Right ventricle myocardium superior (tissue), 1 donor: ENCODE measurements at places on chromosomes 7 and 10.
A peak's percentile ranks its signal among the peaks of the same experiment; 100 is the strongest.

- DNase-seq, result no peak
Observed at GRCh38 chr7:141203586-141203985, 129.7 kb downstream of the TMEM178B start.

DNA sequence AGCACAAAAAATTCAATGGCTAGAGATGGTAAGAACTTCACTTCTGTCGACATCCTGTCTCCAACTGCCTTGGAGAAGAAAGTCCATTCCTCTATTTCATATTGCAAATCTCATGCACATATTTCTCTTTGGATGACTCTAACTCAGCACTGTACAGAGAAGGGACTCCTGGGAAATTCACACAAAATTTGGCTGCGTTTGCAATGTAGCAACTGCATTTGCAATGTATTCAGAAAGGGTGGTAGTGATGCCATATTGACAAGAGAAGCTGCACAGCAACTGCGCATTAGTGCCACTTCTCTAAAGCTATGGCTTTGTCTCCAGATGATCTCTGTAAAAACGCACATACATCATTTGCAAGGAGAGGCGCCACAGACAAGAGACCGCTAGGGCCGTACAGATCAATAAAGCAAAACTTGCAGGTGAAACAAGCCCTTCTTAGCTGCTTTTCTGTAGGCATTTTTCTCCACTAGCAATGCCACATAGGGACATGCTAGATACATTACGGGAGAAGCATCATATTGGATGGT, 389.5 kb downstream of the TCERG1L start:
- DNase-seq, result no peak

DNA sequence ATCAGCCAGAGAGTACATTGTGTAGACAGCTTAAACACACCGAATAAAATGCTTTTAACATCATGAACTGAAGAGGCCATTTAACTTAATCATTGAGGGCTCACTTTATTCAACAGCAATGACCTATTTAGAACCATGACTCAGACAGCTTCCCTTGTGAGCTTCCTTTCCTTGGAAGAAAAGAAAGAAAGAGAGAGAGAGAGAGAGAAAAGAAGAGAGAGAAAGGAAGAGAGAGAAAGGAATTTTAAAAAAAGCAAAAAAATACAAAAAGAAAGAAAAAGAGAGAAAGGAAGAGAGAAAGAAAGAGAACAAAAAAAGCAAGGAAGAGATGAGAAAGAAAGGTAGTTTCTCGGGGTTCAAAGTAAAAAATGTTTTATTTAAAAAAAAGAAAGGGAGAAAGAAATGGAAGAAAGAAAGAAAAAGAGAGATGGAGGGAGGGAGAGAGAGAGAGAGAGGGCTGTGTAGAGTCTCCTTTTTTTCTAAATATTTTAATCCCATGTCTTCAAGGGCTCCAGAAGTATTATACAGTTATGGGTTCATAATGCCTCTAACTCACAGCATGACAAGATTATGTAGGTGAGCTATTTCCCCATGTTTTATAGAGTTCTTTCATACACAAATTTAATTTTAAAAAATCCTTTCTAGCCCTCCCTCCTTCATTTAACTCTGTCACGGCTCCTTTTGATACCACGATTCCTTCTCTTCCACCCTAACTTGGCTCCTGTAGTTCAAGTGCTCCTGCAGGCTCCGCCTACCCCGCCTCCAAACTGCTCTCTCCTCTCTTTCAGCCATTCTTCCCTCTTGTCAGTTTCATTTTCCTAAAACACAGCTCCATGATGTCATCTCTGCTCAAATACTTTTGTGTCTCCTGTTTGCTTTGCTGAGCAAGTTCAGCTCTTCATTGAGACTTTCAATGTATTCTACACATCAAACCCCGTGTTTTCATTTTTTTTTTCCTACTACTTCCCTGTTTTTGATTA, 85.5 kb downstream of the PRTFDC1 start:
- peak; percentile 76 for DNase-seq

DNA sequence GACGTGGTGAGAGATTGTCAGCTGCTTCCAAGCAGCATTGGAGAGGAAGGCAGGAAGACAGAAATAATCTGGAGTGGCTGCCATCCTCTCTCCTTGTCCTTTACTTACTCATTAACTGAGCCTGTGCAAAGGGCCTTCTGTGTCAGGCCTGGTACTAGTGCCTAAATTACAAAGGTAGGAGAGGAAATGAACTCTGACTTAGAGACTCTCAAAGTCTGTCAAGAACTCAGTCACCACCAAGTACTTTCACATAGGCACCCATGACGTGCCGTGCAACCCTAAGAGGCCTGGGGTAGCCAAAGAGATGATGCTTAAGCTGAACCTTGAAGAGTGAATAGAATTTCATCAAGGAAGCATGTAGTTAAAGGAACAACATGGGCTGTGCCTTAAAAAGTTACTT, 866.9 kb downstream of the LRMDA start:
- DNase-seq, result no peak

GRCh38 chr7:105673367-105674084, 92.2 kb upstream of the EFCAB10 start:
- DNase-seq, result no peak

DNA sequence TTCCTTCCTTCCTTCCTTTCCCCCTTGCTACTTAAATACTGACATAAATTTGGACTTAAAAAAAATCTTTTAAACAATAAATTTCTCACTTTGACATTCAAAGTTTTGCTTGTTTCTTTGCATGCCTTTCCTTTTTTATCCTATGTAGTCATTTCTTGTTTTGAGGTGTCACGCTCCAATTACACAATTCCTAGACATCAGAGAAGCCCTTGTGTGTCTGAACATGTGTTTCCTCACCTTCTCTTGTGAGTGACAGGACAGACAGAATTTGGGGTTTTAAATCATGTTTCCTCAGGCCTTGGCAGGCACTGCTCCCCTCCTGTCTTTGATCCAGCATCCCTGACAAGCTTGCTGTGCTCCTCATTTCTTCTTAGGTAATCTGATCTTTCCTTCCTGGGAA, 91.3 kb downstream of the CYTH3 start:
- DNase-seq, result no peak

- no peak for DNase-seq
Observed at GRCh38 chr7:38198366-38198765, 20.3 kb downstream of the STARD3NL start.

DNA sequence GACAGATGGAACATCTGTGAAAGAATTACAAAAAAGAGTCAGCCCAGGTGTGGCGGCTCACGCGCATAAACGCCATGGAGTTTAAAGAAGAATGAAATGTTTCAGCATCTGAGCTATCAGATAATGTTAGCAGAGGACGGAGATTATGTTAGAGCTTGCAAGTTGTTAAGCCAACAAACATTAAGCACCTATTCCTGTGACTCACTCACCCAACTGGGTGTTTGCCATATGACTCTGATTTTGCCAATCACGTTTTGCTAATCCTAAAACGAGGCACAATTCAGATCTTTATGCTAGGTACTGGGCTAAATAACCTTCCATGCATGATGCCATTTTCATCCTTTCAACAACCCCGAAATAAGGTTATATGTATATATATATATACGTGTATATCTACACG, 29.0 kb upstream of the CCNY start:
- DNase-seq, result no peak

DNA sequence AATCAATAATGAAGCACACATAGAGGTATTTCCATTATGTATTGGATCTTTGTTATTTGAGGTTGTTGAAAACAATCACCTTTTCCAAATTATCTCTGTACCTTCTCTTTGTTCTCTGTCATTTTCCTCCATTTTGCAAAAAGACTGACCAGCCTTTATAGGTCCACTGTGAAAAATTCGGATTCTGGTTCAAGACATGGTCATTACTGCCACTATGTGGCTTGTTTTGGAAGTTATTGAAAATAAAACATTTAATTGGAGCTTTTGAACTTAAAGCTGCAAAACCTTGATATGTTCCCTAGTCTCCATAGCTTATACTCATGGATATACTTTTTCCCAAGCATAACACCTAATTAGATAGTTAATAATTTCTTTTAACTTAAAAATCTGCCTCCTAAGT, 1094.4 kb downstream of the NRG3 start:
- DNase-seq, result no peak

DNA sequence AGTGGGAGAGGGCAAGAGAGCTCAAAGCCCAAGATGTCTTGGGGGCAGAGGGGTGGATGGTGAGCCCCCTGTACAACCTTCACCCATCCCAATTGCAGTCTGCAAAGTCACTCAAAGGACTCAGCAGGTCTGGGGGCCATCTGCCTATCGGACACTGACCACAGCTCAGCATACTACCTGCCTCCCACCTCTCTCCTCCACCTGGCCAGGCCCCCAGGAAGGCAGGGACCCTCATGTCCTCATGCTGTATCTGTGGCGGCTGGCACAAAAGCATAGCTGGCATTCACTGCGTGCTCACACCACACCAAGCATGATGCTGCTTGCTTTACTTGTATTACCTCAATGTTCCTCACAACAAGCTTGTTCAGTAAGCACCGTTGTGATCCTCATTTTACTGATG, 16.2 kb upstream of the CRHR2 start:
- no peak for DNase-seq

- no peak for DNase-seq
Observed at GRCh38 chr10:74641659-74642058, 184.7 kb upstream of the KAT6B start.

DNA sequence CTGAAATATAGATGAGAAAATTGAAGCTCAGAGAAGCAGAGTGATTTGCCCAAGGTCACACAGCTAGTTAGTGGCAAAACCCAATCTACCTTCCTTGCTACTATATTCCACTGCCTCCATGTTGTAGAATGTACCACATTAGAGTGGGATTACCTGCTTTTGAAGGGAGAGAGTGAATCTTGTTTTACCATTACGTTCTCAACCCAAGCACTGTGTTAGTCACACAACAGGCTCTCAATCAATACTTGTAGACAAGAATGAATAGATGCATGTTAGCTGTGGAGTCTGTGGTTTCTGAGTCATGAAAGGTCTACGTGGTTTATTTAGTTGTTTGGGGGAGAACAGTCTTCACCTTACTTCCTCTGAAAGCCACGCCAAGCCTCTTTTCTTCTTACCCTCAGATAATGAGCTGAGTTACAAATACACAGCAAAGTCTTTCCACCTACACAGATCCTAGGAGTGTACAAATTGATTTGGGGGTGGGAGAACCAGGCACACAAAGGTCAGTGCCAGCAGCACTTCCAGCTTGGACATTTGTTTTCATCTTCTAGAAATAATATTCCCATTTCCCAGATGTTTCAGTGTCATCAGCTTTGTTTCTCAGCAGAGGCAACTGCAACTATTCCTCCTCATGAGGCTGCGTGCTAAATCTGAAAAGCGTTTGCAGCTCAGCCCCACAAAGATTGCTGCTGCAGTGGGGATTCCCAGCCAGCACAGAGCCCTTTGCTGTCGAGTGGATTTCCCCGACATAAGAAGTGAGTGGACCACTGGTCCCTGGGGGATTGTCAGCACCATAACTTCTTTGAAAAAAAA, 71.5 kb upstream of the ADO start:
- DNase-seq, result no peak

- DNase-seq, result no peak
Observed at GRCh38 chr10:124044143-124044862, 49.1 kb downstream of the CHST15 start.

GRCh38 chr10:17092986-17093803, 36.4 kb downstream of the CUBN start:
- no peak for DNase-seq

- peak; percentile 34 for DNase-seq
Observed at GRCh38 chr7:36840904-36841303, 116.6 kb upstream of the AOAH start.

GRCh38 chr10:121080281-121080891, 229.2 kb downstream of the WDR11 start:
- peak; percentile 61 for DNase-seq

DNA sequence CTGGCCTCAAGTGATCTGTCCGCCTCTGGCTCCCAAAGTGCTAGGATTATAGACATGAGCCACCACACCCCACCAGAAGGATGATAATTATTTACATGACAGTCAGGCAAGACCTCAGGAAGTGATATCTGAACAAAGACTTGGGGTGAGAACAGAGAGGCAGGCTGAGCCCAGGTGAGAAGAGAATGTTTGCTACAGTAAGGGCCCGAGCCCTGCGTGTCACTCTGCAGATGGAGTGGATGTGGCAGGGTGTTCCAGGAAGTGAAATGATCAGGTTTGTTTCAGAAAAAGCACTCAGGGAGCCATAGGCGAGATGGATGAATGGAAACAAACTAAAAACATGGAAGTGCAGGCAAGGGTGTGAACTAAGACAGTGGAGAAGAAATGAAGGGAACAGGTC, 22.2 kb downstream of the SFMBT2 start:
- DNase-seq, result no peak

GRCh38 chr7:121279822-121280221, 49.0 kb upstream of the WNT16 start:
- no peak for DNase-seq

GRCh38 chr7:36281945-36282717, 107.5 kb upstream of the ANLN start:
- no peak for DNase-seq

DNA sequence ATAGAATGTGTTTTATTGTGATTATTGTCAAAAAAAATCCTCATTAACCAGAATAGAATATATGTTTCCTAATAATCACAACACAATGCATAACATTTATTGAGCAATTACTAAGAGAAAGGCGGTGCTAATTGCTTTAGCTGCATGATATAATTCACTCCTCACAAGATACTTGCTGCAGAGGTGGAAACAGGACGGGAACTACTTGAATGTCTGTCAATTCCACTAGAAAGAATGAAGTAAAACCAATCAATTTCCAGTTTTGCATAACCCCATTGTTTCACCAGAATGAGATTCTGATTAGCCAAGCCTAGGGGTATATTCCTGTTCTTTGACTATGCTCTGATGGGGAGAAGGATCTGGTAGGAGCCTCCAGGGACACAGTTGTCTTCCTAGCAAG, 239.1 kb upstream of the NRP1 start:
- DNase-seq, result no peak

GRCh38 chr7:96416599-96416998, 94.7 kb upstream of the SLC25A13 start:
- no peak for DNase-seq

DNA sequence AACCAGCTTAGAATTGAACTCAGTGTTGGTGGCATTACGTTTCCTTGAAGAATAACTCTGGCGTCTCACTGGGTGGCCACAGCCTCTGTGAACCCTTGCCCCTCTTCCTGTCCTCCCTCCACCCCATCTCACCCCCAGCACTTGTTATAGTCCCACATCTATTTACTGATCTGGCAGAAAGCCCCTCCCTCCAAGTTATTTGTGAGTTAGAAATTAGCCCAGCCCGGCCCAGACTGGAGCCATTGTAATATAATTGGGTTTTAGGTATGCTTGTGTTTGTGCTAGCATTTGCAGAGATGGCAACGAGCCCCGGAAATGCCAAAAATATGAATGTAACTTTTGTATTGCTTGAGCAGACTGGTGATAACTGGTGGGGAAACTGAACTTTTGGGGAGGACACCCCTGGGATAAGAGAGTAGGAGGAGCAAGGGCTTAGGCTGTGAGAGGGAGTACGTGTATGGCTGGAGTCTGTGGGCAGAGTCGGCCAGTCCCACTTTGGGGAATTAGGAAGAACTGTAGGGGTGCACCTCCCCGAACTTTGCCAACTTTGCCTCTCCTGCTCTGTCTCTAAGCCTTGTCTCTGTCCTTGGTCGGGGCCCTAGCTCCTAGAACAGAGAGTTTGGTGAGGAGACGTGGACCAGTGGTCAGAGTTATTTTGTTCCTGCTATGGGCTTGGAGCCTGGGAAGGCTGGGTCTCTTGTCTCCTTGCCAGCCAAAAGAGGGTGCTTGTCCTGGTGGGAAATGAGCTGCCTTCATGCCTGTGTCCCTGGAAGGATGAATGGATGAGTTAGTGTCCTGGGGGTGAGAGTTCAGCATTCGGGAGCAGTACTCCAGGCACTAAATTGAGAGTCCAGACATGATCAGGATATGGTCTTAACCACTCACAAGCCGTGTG, 19.3 kb upstream of the TRIM8 start:
- DNase-seq, result no peak

- DNase-seq, result no peak
Observed at GRCh38 chr10:35413985-35414861, 77.9 kb downstream of the CCNY start.
